Activated CD4-positive, CD25-positive, alpha-beta regulatory T cell treated with anti-CD3 and anti-CD28 coated beads, Interleukin-2, amount 50 U/mL, for 16 hours (primary cell): ENCODE measurements at places on chromosomes 3 and 15.

GRCh38 chr3:27729748-27730611 is 7.9 kb upstream of the EOMES start:
- no peak for DNase-seq

GRCh38 chr15:95284933-95285421 is 1045.5 kb upstream of the NR2F2 start:
- DNase-seq: no peak

DNA sequence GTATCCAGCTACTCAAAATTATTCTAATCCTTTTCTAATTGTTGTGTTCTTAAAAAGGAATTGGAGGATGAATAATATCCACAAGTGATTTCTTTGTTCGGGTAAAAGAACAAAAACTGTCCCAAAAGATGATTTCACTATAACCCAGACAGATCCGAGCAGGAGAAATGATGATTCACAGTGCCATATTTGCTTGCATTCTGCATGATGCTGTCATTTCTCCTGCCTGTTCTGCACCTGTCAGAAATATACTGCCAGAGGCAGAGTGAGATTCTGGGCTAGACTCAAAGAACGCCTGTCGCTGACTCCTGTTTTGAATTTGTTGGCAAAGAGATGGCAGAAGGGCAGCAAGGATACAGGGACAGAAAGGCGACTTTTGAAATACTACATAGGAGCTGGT is 34.7 kb upstream of the SLC24A5 start:
- no peak for DNase-seq

DNA sequence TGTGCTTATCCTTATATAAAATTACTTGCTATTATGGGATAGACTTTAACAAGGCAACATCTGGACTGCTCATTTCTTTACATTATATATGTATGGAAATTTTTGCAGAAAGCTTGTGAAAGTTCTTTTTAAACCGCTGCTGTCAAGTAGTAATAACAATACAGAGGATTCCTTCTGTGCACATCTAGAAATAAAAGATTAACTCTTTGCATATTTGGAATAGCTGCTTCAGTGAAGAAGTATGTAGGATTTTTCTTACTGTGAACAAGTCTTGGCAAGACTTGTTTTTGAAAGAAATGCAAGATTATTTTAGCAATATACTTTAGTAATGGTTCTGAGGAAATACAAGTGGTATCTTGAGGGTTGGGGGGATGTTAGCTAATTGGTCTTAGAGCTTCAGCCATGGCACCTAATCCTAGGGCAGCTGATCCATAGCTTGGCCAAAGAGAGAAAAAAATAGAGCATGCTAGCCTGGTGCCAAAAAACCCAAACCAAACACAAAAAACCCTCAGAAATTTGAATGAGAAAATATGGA is 4.3 kb downstream of the PRKCI start:
- DNase-seq: no peak

GRCh38 chr3:155097009-155097349 is 16.9 kb downstream of the MME start:
- no peak for DNase-seq

- no peak for DNase-seq
These were observed 85.5 kb upstream of the LRTM1 start for GRCh38 chr3:55013145-55013925.

DNA sequence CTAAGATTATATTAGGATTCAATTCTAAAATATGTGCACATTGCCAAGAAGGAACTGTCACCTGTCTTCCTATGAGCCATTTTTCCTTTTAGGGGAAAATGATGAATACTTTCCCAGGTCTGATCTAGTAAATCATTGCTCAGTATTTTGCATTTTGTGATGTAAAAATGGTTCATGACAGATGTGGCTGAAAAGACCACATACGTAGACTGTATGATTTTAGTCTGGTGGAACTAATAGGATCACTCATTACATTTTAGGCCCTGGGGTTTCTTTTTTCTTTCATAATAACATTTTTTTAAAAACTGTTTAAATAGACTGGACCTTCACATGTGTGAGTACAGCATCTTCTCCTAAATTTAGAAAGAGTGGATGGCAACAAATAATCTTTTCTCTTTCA is 201.7 kb upstream of the MLF1 start:
- no peak for DNase-seq

DNA sequence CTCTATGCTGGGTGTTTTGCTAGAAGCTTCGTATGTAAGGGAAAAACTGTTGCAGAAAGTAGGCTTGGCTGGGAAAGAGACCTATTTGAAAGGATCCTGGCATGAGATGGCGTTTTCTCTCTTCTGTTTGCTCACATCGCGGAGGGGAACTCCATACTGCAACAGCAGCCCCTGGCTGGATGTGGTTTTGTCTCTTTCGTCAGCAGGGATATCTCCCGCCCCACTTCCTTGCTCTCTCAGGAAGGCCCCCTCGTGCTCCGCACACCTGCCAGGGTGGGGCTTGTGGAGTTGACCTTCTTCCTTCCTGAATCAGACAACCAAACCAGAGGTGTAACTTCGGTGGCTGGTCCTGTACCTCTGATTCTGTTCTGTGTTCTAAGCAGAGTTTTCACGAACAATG is 26.4 kb upstream of the MYZAP start:
- DNase-seq: no peak

DNA sequence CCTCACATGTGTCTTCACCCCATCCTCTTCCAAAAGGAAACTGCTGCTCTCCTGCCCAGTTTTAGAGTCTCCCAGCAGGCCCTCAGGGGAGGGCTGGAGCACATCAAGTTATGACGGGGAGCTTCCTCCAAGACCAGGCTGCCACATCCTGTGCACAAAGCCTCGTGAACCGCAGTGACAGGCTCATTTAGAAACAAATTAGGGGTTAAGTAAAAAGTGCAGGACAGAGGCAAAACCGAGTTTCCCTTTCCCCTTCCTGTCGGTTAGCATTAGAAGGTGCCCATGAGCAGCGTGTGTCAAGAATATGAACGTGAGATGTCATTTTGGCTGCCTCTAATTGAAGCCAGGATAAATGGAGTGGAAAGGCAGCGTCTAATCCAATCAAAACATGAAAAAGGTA is 199.7 kb downstream of the ARRDC4 start:
- DNase-seq: no peak

GRCh38 chr3:167866331-167866730 is 130.8 kb downstream of the SERPINI1 start:
- no peak for DNase-seq

- no peak for DNase-seq
These were observed 237.2 kb upstream of the DPH6 start for GRCh38 chr15:35783203-35783602.

DNA sequence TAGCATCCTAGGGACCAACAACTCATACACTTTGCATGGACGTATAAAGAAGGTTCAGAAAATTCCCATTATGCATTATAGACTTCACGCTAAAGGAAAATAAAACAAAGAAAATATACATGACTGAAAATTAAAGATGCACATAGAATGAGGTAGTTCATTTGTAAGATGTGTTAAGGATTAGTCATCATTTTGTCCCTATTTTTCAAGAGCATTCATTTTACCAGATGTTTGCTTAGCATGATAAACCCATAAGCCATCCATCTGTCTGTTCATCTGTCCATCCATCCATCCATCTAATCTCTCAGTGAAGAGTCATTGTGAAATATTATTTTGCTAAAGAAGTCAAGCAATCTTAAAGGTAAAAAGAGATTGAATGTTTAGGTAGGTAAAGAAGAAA is 80.3 kb downstream of the TFG start:
- no peak for DNase-seq

- DNase-seq: no peak
These were observed 46.2 kb downstream of the PTH1R start for GRCh38 chr3:46923559-46924350.

GRCh38 chr3:71984843-71985613 is 200.1 kb upstream of the PROK2 start:
- DNase-seq: no peak

GRCh38 chr15:77625376-77625775 is 7.3 kb downstream of the LINGO1 start:
- no peak for DNase-seq

DNA sequence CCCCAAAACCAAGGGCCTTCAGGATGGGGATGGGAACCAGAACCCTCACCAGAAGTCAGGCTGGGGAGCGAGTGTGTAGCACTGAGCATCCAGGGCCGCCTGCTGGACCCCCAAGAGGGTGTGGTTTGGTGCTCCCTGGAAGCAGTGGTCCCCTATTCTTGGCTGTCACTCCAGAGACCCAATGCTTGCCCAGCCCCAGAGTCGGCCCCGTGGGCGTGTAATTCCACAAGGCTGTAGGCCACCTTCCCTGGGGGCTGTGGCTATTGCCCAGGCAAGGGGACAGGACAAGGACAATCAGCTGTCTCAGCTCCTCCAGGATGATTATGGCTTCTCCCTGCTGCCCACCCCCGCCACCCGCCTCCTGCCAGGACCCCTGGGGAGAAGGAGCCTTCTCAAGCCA is 14.5 kb downstream of the IGDCC3 start:
- no peak for DNase-seq

GRCh38 chr3:113912552-113913236 is 35.1 kb upstream of the ZDHHC23 start:
- no peak for DNase-seq

- DNase-seq: no peak
These were observed 12.4 kb downstream of the ZNF710 start for GRCh38 chr15:90013503-90013937.

- DNase-seq: no peak
These were observed 35.2 kb downstream of the OSTN start for GRCh38 chr3:191234216-191234615.

GRCh38 chr15:58886921-58887320 is 46.6 kb downstream of the SLTM start:
- DNase-seq: no peak

GRCh38 chr3:53583161-53583690 is 88.8 kb downstream of the CACNA1D start:
- no peak for DNase-seq
